Stimulated activated CD8-positive, alpha-beta memory T cell treated with anti-CD3 and anti-CD28 coated beads, Interleukin-4, amount 100 ng/mL, for 48 hours (primary cell): ENCODE measurements at places on chromosomes 7 and 10.

- no peak for DNase-seq
Observed at GRCh38 chr10:79002336-79002735, 66.4 kb upstream of the ZMIZ1 start.

DNA sequence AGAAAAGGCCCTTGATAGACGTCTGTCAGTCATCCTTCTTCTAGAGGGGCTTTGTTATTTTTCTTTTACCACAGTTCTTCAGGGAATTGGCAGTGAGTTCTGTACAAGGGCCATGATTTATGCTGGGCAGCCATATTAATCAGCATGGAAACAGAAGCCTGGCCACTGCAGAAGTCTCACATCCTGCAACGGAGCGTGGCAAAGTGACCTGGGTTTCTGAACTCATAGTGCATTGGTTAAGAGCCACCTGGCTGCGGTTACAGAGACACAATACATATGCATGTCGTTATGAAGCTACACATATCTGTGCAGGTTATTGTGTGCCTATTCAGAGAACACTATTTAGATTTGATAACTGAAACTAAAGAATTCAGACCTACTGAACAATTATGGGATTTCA lies 419.4 kb upstream of the CELF2 start:
- DNase-seq = no peak

- no peak for DNase-seq
Observed at GRCh38 chr7:30347226-30348082, 63.1 kb downstream of the ZNRF2 start.

DNA sequence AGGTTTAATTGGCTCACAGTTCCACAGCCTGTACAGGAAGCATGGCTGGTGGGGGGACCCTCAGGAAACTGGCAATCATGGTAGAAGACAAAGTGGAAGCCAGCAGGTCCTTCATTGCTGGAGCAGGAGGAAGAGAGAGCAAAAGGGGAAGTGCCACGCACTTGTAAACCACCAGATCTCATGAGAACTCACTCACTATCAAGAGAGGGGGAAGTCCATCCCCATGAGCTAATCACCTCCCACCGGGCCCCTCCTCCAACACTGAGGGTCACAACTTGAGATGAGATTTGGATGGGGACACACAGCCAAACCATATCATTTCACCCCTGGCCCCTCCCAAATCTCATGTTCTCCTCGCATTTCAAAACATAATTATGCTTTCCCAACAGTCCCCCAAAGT lies 171.9 kb upstream of the CACNA2D1 start:
- DNase-seq = no peak

DNA sequence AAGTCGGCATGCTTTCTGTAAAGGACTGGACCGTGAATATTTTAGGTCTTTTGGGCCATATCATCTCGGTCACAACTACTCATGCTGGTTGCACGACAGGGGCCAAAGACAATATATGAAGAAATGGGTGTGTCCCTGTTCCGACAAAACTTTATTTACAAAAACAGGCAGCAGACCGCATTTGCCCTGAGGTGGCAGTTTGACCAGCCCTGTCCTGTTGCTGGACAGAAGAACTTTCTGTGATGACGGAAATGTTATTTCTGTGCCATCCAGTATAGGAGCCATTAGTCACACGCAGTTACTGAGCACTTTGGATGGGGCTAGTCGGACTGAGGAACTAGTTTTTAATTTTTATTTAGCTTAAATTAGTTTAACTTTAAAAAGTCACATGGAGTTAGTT lies 112.8 kb upstream of the CARD11 start:
- DNase-seq = no peak
